Activated CD8-positive, alpha-beta memory T cell treated with anti-CD3 and anti-CD28 coated beads, Interleukin-2, amount 10 ng/mL, durations not matched to agents 7 days and 5 days (primary cell): ENCODE measurements at places on chromosomes 3 and 15.

GRCh38 chr3:57160076-57160764 is 4.9 kb downstream of the IL17RD start:
- DNase-seq = no peak

DNA sequence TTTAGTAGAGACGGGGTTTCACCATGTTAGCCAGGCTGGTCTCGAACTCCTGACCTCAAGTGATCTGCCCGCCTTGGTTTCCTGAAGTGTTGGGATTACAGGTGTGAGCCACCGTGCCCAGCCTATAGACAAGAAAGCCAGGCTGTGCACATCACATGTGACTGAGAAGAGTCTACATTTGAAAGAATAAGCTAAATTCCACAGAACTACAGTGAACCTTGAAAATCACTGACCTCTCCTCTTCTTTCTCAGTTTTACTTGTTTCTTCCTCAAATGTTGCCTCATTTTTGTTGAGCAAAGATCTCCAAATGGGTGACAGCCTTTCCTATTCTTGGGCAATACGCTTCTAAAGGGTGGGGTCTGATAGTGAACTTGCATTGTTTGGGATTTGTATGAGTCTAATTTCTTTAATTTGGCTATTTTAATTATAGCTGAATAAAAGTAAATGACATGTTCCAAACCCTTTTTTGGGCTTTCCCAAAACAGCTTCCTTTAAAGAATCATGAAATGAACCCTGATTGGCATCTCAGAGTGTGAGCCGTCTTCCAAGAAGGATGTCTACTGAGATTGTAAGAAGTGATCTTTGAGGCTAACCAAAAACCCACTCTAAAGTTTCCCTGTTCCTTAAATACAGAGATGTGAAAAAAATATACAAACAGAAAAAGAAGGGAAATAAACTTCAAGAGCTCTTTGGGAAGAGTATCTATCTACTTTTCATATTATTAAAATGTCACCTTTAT is 21.6 kb upstream of the SPTBN5 start:
- no peak for DNase-seq

DNA sequence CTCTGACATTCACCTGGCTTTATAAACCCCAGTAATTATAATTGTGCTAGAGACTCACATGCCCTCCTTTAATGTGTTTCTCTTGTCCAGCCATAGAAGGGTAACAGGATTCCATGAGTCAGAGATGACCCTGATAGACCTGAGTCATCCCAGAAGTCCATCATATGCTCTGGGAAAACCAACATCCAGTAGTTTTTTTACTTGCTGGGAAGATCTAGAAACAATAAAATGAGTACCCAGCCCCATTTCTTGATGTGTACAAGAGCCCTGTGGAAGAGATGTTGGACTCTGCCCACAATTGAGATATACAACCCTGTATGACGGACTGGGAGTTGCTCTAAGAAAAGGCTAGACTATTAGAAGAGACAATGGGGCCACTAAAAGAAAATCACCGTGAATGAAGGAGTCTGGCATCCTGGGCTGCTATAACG is 22.4 kb upstream of the THUMPD3 start:
- no peak for DNase-seq

- no peak for DNase-seq
These were observed 13.8 kb upstream of the ADPGK start for GRCh38 chr15:72797338-72797689.

DNA sequence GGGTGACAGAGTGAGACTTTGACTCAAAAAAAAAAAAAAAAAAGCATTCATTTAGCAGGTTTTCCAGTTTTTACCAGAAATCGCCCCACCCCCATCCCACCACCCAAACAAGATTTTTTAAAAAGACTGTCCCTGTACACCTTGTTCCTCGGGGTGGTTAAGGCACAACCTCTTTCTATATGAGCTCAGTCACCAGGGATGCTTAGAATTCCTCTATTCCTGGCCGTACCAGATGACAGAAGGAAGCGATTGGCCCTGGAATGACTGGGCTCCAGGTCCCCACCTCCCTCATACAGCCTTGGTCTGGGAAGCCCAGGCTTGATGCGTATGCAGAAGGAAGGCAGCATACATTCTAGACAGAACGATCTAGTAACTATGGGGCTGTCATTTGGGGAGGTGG is 25.6 kb downstream of the IDH2 start:
- no peak for DNase-seq

- no peak for DNase-seq
These were observed 196.7 kb downstream of the SSR3 start for GRCh38 chr3:156358232-156358631.

DNA sequence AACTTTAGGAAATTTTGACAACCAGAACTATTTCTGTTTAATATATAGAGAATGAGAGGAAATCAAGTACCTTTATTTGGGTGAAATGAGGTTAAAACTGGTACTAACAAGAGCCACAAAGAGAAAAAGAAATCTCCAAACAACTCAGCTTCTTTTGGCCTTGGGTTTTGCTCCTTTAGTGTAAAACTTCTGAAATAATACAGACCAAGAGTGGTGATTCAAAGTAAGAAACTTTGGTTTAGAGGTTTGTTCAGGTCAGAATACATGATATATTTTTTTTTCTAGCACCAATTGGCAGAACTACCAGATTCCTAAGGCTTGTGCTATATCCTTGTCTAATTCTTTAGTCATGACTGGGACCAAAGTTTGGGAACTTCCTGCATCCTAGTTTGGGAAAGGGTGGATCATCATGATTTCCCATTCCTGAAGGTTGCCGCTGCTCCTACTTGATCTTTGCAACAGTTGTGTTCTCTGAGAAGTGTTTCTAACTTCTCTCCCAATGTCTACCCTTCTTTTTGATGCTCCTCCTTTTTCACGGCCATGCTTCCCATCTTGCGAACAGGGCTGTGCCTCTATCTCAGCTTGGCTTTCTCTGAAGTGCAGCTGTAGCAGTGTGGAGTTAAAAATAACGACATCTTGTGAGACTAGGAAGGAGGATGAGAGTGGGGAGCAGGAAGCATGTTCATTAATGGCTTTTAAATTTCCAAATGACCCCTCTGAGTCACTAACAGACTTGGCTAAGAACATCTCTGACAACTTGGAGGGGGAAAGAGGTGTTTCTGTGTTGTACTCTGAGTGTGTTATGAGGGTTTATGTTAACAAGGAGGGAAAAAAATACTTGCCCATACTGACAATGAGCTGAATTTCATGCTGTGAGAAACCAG is 87.7 kb downstream of the KCNAB1 start:
- no peak for DNase-seq

- no peak for DNase-seq
These were observed 72.4 kb downstream of the CRYGS start for GRCh38 chr3:186471771-186472170.

DNA sequence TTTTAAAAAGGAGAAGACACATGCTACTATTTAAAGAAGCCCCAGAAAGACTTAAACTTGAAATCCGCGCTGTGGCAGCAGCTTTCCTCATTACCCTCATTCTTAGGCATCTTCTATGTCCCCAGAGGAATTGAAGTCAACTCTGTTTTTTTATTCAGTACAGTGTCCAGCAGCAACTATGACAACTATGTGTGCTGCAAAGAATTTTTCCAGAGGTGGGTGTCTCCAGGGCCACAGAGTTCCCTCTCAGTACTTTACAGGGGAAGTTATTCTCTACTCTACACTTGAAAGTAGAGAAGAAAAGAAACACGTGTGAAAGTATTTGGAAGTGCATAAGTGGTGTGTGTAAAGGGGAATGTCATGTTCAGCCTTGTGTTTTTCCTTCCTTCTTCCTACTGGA is 32.0 kb downstream of the GATM start:
- no peak for DNase-seq

- DNase-seq = peak; percentile 42
These were observed 1.0 kb downstream of the UBE2E1 start for GRCh38 chr3:23806534-23807423.

- DNase-seq = no peak
These were observed 339.0 kb downstream of the IL5RA start for GRCh38 chr3:2771193-2771592.

- DNase-seq = no peak
These were observed 17.4 kb downstream of the PGBD4 start for GRCh38 chr15:34119291-34119690.

- DNase-seq = no peak
These were observed 223.1 kb downstream of the RPLP1 start for GRCh38 chr15:69675731-69676130.

- peak; percentile 55 for DNase-seq
These were observed at the start of gene IGF2BP2 for GRCh38 chr3:185825006-185825638. Gene IGF2BP2, minus strand, starts transcription at chr3:185825042. Its CDS starts 82 bp downstream, at chr3:185824960.

DNA sequence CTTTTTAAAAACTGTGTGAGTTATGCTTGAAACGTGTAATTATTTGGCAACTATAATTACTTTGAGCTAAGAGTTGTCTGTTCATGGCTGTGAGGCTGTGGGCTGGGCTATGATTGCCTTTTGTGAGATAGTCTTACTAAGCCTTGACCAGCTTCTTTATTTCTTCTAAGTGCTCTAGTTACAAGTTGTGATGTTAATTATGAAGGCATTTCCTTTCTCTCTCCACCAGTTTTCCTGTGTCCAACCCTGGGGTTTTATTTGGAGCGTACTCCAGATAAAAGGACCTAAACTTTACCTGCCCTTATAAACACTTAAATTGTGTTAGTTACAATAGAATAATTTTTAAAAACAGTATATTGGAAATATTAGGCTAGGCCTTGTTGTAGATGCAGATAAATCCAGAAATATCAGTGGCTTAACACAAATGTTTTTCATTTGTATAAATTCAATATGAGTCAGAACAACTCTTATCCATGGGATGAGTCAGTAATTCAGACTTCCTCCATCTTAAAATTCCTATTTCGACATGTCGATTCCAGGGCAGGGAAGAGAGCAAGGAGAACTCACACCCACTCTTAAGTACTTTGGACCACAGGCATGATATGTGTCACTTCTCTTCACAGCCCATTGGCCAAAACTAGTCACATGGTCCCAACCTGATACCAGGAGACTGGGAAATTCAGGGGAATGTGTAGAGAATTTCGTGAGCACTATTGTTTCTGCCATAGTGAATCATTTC is 17.0 kb downstream of the TMEM62 start:
- no peak for DNase-seq

DNA sequence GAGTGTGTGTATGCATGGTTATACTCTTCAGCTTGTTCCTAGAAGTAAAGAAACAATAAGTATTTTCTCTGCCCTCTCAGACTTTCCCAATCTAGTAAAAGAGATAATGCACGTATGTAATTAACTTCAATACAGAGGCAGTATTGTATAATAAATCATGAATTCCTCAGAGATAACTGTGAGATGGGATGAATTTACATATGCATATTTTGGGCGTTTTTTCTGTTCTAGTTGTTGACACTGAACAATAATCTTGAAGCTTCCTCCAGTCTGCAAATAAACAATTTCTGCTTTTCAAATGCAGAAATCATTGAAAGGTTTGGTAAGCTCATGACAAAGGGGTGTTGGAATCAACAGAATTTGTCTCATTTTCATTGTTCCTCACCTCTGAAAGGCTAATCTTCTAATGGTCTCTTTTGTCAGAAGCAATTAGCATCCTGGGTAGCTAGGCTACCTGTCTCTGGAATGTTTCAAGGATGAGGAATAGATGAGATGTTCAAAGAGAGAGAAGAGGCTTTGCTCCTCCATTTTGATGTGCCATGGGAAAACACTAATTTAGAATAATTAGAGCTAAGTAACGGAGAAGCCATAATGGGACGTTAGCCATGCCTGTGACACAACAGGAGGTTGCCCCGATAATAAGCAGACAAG is 43.3 kb upstream of the SIAH2 start:
- no peak for DNase-seq

DNA sequence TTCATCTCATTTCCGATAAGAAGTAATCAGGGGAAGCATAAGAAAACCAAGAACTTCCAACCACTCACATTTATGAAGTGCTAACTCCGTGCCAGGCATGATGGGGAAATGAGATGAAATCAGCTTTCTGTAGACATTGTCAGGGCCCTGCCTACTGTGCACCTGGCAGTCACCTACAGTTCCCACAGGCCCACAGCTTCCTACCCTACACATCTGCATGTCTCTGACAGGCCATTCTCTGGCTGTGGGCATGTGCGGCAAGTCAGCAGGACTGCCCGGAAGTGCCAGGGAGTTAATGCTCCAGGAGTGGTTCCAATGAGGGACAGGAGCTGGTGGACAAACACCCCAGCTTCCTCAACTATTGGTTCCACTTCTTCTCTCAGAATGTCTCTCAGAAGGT is 24.3 kb downstream of the EIF1B start:
- DNase-seq = no peak

DNA sequence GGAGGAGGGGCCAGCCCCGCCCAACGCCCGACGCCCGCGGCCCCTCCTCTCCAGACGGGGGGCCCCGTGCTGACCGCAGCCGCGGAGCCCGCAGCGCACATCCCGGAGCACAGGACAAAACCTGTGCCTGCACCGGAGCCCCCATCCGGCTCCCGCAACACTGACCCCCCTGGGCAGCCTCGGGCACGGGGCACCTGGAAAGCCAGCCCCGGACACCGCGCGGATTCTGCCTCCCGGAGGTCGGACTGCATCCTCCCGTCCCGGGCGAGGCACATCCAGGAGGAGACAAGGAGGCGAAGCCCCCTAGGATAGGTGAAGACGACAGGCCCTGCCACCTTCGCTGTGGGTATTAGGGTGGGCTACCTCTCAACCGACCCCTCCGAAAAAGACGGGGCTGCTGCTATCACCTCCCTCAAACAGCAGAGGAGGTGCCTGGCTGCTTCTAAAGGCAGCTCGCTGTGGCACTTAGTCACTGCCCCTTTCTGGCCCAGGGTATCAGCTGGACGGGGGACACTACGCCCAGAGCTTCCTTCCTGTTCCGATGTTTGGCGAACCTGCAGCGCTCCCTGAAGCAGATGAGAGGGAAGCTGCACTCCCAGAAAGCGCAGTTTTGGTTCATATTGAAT is 10.6 kb downstream of the XXYLT1 start:
- peak; percentile 59 for DNase-seq

DNA sequence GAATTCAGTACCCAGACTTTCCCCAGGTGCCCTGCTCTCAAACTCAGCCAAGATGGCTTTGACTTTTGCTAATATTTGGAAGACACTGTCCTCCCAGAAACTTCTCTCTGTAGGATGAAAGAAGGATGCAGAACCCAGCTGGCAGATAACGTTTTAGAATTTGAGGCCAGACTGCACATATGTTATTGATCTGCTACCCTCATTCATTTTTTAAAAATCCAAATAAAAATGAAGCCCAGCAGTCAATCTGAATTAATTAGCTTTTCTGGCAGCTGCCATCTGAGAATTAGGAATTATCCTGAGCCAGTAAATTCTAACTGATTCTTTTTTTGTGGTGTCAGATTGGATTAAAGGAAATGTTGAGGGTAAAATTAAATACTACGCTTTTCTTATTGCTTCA is 236.6 kb downstream of the PLCL2 start:
- DNase-seq = no peak

GRCh38 chr3:57150113-57150581 is 15.0 kb downstream of the IL17RD start:
- no peak for DNase-seq

DNA sequence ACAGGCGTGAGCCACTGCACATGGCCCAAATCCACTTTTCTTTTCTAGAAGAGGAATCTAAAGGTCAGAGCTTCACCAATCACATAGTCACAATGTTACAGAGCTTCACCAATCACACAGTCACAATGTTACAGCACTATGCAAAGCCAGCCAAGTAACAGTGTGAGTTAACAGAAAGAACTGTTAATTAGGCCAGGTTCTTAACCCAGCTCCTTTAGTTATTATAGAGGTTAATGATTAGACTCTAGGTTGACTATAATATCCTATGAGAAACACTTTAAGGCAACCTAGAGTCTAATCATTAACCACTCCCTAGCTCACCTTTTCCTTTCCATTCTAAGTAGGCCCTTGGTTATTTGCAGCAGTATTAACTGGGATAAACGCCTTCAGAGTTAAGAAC is 54.0 kb downstream of the TASOR start:
- no peak for DNase-seq

GRCh38 chr15:62482785-62483429 is 317.8 kb upstream of the C2CD4B start:
- DNase-seq = peak; percentile 57
